Right renal pelvis (tissue), 4 donors: ENCODE measurements at places on chromosomes 7 and 10. TPM values are rescaled to one million over a fixed set of nuclear protein-coding genes. Genes with fewer than 3 reads are reported as not detected.

DNA sequence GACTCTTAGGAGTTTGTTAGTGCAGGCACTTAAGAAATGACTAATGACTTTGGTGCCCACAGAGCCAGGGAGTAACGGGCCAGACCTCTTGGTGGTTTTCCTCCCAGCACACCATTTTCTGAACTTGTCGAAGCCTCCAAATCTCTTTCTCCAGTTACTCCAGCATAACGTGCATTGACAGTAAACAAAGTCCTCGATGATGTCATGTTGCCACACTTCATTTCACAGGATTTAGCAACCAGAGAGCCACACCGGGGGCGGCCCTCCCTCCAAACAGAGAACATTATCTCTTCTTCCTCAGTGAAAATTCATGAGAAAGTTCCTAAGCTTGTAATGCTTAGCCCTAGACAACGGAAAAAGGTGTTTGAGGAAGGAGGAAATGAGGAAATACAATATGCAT is 4.0 kb upstream of the SVOPL start:
- no peak for DNase-seq

GRCh38 chr7:125412890-125413665 is 483.5 kb upstream of the POT1 start:
- DNase-seq = no peak

Gene PLXDC2
- 34.0 TPM for polyA plus RNA-seq

Gene AKR1C3
- polyA plus RNA-seq = 71.1 TPM

Gene C10orf53
- not detected for polyA plus RNA-seq

- no peak for DNase-seq
These were observed 1006.5 kb downstream of the KCNMA1 start for GRCh38 chr10:76631036-76631670.

DNA sequence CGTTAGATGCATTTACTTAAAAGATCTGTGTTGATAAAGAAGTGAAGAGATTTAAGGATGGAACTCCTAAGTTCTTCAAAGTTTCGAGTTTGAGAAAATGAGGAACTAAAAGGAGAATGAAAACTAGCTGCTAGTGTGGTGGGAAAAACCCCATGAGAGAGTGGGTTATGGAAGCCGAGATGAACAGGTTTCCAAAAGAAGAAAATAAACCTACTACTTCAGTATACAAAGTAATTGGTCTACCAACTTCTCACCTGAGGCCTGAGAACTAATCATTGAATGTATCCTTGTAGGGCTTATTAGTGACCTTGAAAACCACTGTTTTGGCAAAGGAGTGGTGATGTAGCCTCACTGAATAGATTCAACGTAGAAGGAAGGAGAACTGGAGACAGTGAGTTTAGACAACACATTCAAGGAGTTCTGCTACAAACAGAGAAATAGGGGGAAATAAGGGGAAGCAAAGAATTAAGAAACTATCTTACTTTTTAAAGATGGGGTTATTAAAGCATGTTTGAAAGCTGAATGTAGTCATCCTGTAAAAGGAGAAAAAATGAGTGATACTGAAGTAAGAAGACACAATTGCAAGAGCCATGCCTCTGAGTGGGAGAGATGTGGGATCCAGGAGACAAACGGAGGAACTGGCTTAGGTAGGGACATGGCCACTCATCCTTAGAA is 50.8 kb downstream of the CH25H start:
- no peak for DNase-seq

DNA sequence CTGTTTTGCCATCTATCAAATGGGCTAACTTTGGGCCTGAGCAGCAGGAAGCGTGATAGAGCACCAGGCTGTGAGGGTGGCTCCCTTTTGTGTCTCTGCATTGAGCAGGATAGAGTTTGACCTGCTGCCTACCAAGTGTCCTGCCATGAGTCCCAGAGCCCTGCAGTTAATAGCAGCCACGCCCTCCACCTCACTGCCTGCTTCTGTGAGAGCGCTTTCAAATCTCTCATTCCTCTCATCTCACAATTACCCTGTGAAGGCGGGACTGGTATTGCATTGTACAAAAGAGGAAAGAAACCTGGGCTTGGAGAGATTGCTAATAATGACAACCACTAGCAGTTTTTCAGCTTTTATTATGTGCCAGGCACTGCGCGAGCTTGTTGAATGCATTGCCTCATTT is 39.9 kb downstream of the UNC5B start:
- no peak for DNase-seq

GRCh38 chr7:133501771-133502170 is 248.9 kb downstream of the EXOC4 start:
- no peak for DNase-seq

GRCh38 chr10:29379208-29379607 is 90.3 kb downstream of the LYZL1 start:
- DNase-seq = no peak

DNA sequence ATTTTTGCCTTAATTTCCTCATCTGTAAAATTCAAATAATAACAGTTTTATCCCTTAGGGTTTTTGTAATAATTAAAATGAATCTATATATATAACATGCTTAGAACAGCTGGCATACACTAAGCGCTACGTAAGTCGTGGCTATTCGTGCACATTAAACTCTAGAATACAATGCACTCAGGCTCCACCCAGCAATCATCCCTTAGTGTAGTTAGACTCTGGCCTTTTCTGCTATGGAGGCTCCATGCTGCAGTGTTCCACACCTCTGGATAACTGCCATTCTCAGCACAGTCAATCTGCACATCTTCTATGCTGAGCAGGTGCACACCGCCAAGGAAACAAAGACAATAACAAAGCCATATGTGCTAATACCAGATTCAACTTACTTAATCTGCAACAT is 92.9 kb downstream of the IPMK start:
- no peak for DNase-seq

DNA sequence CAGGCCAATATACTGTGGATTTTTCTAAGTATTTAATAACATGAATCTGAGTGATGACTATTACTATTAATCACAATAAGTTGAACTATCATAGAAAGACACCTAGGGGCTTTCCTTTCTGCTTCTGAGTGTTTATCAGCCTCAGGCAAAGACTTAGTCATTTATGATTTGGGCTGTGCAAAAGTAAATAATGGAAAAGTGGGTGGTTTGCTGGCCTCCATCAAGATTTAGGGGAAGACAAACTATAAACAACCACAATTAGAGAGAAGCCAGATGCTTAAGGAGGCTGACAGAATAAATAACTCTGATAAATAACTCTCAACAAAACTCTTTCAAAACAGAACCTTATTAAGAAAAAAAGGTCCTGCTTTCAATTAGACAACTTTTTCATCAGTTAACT is 64.7 kb downstream of the MACC1 start:
- DNase-seq = no peak

Gene LRRC4
- 7.0 TPM for polyA plus RNA-seq

Gene SPDYE11
- 0.29 TPM for polyA plus RNA-seq

DNA sequence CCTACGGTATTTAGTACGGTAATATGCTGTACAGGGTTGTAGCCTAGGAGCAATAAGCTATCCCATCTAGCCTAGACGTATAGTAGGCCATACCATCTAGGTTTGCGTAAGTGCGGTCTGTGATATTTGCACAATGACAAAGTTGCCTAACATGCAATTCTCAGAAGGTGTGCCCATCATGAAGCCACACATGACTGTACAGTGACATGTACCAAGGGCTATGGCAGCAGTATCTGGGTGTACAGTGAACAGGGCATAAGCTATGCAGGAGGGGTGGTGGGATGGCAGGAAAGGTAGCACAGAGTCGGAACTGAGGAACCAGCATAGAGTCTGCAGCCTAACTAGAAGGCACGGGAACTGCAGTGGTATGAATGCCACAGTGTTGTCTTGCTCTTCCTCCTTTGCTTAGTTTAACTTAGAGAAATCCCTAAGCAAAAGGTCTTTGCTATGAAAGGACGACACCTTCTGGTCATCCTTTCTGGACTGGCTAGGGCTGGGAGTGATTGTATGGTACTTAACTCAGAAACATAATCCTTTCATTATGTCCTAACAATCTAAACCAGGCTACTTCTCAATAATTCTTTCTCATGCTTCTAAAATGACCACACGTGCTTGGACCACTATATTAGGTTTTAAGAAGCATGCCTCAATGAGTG is 93.5 kb downstream of the DYNC1I1 start:
- no peak for DNase-seq

Gene PLEKHS1
- polyA plus RNA-seq = 0.18 TPM

- DNase-seq = no peak
These were observed 3.4 kb downstream of the CLEC2L start for GRCh38 chr7:139526578-139527544.

DNA sequence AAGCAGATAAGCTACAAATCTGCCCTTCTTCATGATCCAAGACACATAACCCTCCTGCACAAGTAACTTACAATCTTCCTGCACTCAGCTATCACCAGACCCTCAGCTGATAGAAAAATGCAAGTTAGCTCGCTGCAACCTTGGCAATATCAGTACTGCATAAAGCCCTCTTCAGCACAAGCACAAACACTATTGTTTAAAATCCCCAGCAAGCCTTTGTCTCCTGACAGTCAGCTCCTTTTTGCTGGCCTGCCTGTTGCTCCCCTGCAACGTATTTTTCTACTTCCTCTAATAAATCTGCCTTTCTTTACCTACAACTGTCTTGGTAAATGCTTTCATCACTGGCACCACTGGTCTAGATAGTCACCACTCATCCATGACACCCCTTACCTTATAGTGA is 59.8 kb downstream of the BAMBI start:
- no peak for DNase-seq

DNA sequence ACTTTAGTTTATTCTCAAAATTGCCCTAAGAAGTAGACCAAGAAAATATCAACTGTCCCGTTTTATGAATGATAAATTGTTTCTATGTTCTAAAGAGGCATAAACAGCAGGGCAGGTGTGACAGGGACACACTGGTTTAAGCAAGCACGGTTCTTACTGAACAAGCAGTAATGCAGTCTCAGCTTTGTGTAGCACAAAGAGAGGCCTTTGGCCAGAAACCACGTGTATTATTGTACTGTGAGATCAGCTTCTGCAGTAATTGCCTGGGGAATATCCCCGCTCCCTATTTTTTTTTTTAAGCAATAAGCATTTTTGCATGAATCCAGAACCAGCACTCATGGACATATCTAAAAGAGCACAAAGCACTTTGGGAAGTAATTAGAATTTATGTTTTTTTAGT is 255.4 kb downstream of the WDR11 start:
- DNase-seq = no peak

GRCh38 chr10:70715853-70716795 is 43.8 kb downstream of the ADAMTS14 start:
- DNase-seq = no peak

DNA sequence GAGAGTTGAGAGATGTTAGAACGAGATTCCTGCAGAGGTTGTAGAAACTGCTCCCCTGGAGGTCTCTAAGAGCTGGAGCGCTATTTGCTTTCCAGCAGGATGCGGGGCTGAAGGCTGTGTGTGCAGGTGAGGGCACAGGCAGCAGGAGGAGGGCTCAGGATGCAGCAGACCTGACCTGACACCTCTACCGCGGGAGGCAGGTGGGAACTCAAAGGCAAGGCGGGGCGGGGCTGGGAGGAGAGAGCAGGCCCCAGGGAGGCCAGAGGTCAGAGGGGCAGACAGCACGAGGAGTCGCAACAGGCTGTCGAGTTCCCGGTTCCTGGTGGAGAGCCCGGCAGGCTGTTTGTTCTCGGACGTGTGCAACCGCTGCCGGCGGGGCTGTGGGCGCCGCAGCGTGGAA is 7.9 kb upstream of the CRTAC1 start:
- no peak for DNase-seq
